ENCODE measurements at places on chromosomes 11 and 22. TPM values are rescaled to one million over a fixed set of nuclear protein-coding genes. Genes with fewer than 3 reads are reported as not detected.

The SYT9 gene
- total RNA-seq = 2.9 TPM

- no peak for DNase-seq
- H3K4me3 ChIP-seq = no peak overlapping the region
- H3K4me1 ChIP-seq = peaks cover 61% of the 10 kb centered on the region
- peak overlapping the region; percentile 93 for H3K27ac ChIP-seq
- H3K27me3 ChIP-seq = no peaks in the 10 kb centered on the region
Observed at GRCh38 chr22:45553351-45554039, 50.8 kb downstream of the FBLN1 start.

- no peaks in the 10 kb centered on the region for H3K27me3 ChIP-seq
- H3K27ac ChIP-seq = no peak overlapping the region
- H3K4me3 ChIP-seq = no peak overlapping the region
- no peak for DNase-seq
Observed at GRCh38 chr22:30390974-30391691, 3.9 kb upstream of the RNF215 start.

The MIAT gene
- 2.7 TPM for total RNA-seq

DNA sequence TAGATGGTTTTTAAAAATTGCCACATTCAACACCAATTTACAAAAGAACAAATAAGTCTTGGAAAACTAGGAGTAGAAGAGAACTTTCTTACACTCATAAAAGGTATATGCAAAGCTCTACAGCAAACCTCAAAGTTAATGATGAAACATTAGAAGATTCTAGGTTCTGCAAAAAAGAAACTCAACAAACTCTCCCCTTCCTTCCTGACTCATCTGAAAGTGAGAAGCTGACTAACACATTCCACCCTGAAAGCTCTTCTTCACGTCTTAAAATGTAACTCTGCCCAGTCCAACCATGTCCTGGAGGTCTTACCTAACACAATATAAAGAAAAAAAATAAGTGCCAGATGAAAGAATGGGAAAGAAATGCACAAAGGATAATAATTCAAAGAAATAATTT, 218.9 kb upstream of the ISX start:
- no peak for DNase-seq
- no peaks in the 10 kb centered on the region for H3K27me3 ChIP-seq
- no peak overlapping the region for H3K4me3 ChIP-seq
- no peaks in the 10 kb centered on the region for H3K4me1 ChIP-seq
- H3K27ac ChIP-seq = no peak overlapping the region
- H3K36me3 ChIP-seq = no peaks in the 10 kb centered on the region

- no peak overlapping the region for H3K4me3 ChIP-seq
- no peak overlapping the region for H3K27ac ChIP-seq
- H3K36me3 ChIP-seq = no peaks in the 10 kb centered on the region
- no peak for DNase-seq
- H3K27me3 ChIP-seq = no peaks in the 10 kb centered on the region
Observed at GRCh38 chr11:102485095-102485722, 32.6 kb upstream of the TMEM123 start.

The SLC1A2 gene
- 4.7 TPM for total RNA-seq

DNA sequence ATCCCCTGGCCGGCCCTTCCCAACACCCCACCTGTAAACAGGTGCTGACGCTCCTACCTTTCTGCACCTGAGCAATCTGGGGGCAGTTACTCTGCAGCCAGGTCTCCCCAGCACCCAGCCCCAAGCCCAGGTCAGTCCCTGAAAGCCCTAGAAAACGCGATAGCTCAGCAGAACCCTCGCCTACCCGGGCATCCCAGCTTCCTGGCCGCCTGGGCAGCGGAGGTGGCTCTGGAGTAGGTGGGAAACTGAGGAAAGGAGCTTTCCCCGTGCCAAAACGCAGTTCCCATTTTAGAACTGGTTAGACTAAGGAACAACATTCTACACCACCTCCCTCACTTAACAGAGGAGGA, 445 bp downstream of the SYTL2 start:
- no peaks in the 10 kb centered on the region for H3K36me3 ChIP-seq
- peaks cover 12% of the 10 kb centered on the region for H3K4me1 ChIP-seq
- no peaks in the 10 kb centered on the region for H3K27me3 ChIP-seq
- H3K4me3 ChIP-seq = peak overlapping the region; percentile 64

- H3K27ac ChIP-seq = no peak overlapping the region
- no peaks in the 10 kb centered on the region for H3K36me3 ChIP-seq
- peaks cover 66% of the 10 kb centered on the region for H3K4me1 ChIP-seq
- no peak overlapping the region for H3K4me3 ChIP-seq
Observed at GRCh38 chr11:12803086-12803826, 129.0 kb downstream of the TEAD1 start.

The KRTAP5-2 gene
- total RNA-seq = not detected

DNA sequence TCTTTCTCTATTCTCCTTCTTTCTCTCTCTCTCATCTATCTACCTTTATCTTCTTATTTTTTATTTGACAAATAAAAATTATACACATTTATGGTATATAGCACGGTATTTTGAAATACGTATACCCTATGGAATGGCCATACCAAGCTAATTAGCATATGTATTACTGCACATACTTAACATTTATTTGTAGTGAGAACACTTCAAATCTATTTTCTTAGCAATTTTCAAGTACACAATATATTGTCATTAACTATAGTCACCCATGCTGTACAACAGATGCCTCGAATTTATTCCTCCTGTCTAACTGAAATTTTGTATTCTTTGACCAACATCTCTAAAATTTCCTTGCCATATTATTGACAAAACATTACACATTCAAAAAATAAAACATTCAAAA, 447.1 kb downstream of the MIAT start:
- no peak overlapping the region for H3K4me3 ChIP-seq
- DNase-seq = no peak
- peaks cover 32% of the 10 kb centered on the region for H3K4me1 ChIP-seq
- H3K36me3 ChIP-seq = no peaks in the 10 kb centered on the region
- no peak overlapping the region for H3K27ac ChIP-seq

- H3K4me3 ChIP-seq = no peak overlapping the region
- H3K4me1 ChIP-seq = peaks cover 8% of the 10 kb centered on the region
- no peaks in the 10 kb centered on the region for H3K27me3 ChIP-seq
- DNase-seq = no peak
- H3K36me3 ChIP-seq = no peaks in the 10 kb centered on the region
- no peak overlapping the region for H3K27ac ChIP-seq
Observed at GRCh38 chr11:45652781-45653180, 12.6 kb downstream of the CHST1 start.

The P2RY2 gene
- total RNA-seq = 27.3 TPM

DNA sequence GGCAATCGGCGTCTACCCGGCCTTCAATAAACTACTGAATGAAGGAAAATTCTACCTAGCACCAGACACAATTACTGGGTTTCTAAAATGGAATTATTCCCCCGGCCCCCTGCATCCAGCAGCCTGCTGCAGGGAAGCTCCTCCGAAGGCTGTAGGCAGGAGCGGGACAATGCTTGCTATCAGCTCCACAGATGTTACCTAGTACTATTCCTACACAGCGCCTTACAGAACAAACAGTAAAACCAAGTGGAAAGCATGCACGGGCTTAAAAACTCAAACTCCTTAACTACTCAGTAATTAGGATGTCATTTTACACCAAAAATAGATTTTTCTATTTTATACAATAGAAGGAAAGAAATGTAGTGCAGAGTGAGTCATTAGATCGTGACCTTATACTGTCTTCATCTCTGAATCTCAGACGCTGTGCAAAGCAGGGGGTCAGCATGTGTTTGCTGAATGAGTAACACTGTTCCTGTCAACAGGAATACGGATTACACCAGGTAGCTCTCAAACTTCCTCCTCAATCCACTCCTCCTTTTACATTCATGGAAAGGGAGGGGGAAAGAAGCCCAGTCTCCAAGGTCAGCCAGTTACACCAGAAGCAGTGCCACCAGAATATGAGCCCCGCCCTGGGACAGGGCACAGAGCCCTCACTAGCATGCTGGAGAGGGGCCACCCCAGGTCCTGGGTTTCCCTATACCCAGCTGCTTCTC, 74.9 kb downstream of the PACSIN2 start:
- H3K27ac ChIP-seq = peak overlapping the region; percentile 63
- no peaks in the 10 kb centered on the region for H3K36me3 ChIP-seq
- DNase-seq = no peak

The GRM5 gene
- total RNA-seq = not detected

DNA sequence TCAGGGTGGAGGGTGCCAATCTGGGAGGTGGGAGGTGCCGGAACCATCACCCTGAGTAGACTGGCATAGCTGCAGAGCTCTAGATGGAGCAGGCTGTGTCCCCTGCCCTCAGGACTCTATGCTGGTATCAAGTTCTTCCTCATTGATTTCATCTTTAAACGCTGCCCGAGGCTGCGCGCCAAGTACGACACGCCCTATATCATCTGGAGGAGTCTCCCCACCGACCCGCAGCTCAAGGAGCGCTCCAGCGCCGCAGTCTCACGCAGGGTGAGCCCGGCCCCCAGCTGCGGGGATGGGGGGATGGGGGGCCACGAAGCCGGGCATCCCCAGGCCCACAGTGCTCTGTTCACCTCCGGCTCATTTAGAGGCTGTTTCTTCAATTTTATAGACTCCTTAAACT, 52.5 kb downstream of the GRAMD4 start:
- no peaks in the 10 kb centered on the region for H3K27me3 ChIP-seq
- H3K27ac ChIP-seq = peak overlapping the region; percentile 21
- H3K36me3 ChIP-seq = peaks cover 20% of the 10 kb centered on the region
- H3K4me3 ChIP-seq = no peak overlapping the region
- H3K4me1 ChIP-seq = peaks cover 9% of the 10 kb centered on the region
- DNase-seq = no peak

DNA sequence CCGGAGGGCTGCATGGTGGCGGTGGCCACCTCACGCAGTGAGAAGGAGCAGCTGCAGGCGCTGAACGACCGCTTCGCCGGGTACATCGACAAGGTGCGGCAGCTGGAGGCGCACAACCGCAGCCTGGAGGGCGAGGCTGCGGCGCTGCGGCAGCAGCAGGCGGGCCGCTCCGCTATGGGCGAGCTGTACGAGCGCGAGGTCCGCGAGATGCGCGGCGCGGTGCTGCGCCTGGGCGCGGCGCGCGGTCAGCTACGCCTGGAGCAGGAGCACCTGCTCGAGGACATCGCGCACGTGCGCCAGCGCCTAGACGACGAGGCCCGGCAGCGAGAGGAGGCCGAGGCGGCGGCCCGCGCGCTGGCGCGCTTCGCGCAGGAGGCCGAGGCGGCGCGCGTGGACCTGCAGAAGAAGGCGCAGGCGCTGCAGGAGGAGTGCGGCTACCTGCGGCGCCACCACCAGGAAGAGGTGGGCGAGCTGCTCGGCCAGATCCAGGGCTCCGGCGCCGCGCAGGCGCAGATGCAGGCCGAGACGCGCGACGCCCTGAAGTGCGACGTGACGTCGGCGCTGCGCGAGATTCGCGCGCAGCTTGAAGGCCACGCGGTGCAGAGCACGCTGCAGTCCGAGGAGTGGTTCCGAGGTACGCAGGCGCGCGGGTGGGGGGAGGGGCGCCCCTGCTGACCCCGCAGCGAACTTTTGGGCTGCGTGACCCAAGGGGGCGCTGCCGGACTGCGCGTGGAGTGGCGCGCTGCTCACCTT, 670 bp downstream of the NEFH start:
- H3K36me3 ChIP-seq = no peaks in the 10 kb centered on the region
- DNase-seq = no peak
- peaks cover 14% of the 10 kb centered on the region for H3K27me3 ChIP-seq
- H3K4me3 ChIP-seq = peak overlapping the region; percentile 5
- no peak overlapping the region for H3K27ac ChIP-seq

DNA sequence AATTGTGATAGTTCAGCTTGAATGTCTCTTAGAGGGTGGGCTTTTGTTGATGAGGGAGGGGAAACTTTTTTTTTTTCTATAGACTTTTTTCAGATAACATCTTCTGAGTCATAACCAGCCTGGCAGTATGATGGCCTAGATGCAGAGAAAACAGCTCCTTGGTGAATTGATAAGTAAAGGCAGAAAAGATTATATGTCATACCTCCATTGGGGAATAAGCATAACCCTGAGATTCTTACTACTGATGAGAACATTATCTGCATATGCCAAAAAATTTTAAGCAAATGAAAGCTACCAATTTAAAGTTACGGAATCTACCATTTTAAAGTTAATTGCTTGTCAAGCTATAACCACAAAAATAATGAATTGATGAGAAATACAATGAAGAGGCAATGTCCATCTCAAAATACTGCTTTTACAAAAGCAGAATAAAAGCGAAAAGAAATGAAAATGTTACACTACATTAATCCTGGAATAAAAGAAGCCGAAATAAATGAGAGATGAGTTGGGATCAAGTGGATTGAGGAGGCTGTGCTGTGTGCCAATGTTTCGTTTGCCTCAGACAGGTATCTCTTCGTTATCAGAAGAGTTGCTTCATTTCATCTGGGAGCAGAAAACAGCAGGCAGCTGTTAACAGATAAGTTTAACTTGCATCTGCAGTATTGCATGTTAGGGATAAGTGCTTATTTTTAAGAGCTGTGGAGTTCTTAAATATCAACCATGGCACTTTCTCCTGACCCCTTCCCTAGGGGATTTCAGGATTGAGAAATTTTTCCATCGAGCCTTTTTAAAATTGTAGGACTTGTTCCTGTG, 3.9 kb downstream of the MALAT1 start:
- H3K4me3 ChIP-seq = peak overlapping the region; percentile 77
- H3K27me3 ChIP-seq = no peaks in the 10 kb centered on the region
- peaks cover 37% of the 10 kb centered on the region for H3K4me1 ChIP-seq
- no peak for DNase-seq
- peak overlapping the region; percentile 100 for H3K27ac ChIP-seq

GRCh38 chr11:106706355-106706754, 311.9 kb downstream of the GUCY1A2 start:
- no peaks in the 10 kb centered on the region for H3K27me3 ChIP-seq
- no peak overlapping the region for H3K27ac ChIP-seq
- no peaks in the 10 kb centered on the region for H3K4me1 ChIP-seq
- no peak overlapping the region for H3K4me3 ChIP-seq
- H3K36me3 ChIP-seq = no peaks in the 10 kb centered on the region

The RAB36 gene
- 3.2 TPM for total RNA-seq

The IGLL1 gene
- not detected for total RNA-seq

The FGF3 gene
- total RNA-seq = not detected

- H3K4me3 ChIP-seq = no peak overlapping the region
- DNase-seq = peak; percentile 88
- H3K27me3 ChIP-seq = no peaks in the 10 kb centered on the region
- no peak overlapping the region for H3K27ac ChIP-seq
- no peaks in the 10 kb centered on the region for H3K36me3 ChIP-seq
- H3K4me1 ChIP-seq = peaks cover 28% of the 10 kb centered on the region
Observed at GRCh38 chr11:121105481-121106195, 4.6 kb downstream of the TECTA start.

DNA sequence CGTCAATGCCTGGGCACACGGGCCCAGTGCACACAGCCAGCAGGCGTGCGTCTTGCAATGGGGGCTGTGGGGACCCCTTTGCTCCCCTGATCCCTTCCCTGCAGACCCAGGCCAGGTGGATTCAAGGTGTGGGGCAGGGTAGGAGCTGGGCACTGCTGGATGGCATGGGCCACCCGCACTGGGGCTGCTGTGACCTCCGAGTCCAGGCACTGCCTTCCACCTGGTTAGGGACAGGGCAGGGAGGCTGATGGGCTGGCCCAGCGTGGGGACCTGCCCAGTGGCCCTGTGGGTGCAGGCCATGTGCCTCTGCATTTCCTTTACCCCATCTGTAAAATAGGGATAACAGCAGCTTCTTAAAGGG, 22.9 kb downstream of the KCNQ1 start:
- H3K27ac ChIP-seq = no peak overlapping the region
- peaks cover 7% of the 10 kb centered on the region for H3K4me1 ChIP-seq
- no peak overlapping the region for H3K4me3 ChIP-seq
- H3K27me3 ChIP-seq = no peaks in the 10 kb centered on the region
- peak; percentile 88 for DNase-seq
- no peaks in the 10 kb centered on the region for H3K36me3 ChIP-seq
